ENCODE measurements at places on chromosomes 3 and 15.

DNA sequence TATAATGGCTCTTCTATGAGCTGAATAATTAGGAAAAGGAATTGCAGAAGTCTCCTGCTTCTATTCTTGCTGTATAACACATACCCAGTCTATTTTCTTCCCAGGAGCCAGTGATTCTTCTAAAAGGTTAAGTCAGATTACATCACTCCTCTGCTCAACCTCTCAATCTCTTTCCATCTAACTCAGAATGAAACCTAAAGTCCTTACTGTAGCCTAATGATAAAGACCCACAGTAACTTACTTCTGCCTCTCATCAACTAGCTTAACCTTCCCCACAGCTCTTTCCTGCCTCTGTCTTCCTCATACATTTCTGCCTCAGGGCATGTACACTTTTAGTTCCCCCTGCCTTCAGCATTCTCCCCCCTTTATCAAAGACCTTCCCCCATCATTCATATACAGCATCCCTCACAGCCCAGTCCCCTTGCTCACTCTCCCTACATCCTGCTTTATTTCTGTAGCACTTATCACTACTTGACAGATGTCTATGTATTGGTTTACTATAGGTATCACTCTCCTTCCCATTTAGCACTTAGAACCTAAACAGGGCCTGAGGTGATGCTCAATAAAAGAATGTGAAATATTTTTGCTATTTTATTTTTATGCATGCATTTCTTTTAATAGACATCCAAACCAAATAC, 28.5 kb upstream of the CMTM6 start:
- DNase-seq: no peak

DNA sequence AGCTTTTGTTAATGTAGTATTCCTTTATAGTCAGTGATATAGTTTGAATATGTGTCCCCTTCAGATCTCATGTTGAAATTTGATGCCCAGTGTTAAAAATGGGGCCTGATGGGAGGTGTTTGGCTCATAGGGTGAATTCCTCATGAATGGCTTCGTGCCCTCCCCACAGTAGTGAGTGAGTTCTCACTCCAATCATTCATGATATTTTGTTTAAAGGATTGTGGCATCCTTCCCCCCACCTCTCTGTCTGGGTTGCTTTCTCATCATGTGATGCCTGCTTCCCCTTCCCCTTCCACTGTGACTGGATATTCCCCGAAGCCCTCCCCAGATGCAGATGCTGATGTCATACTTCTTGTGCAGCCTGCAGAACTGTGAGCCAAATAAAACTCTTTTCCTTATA, 649.8 kb upstream of the NR2F2 start:
- DNase-seq: no peak

DNA sequence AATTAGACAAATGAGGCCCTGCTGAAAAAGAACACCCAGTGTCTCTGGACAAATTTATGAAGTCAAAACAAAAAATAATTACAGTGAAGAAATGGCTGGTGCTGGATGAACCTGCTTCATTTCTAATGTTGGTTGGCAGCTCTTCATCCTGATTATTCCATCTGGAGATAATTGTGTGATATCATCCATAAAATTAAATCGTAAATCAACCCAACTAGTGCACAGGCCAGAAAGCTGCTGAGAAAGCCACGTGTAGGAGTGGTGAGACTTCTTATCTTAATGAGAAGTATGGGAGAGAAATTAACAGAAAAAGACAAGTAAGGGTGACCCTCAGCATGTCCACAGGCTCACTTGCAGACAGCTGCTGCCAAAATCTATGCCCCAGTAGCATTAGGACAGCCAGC, 465.2 kb upstream of the TGFBR2 start:
- DNase-seq: no peak

DNA sequence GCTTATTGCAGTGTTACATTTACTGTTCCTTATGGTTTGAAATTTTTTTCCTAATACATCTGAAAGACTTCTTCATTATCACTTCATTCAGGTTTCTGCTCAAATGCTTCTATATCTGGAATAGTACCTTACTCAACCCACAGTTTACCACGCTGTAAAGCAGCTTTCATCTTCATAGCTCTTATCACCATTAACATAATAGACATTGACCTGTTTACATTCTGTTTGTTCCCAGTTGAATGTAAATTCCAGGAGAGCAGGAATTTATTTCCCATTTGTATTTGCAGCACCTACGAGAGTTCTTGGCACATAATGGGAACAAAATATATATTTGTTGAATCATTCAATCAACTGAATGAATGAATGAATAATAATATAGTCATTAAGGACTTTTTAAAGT, 844.6 kb upstream of the ROBO1 start:
- DNase-seq: no peak

- no peak for DNase-seq
These were observed 65.4 kb downstream of the SSR3 start for GRCh38 chr3:156489462-156489911.

GRCh38 chr3:185713015-185713414, 111.8 kb downstream of the IGF2BP2 start:
- DNase-seq: no peak

DNA sequence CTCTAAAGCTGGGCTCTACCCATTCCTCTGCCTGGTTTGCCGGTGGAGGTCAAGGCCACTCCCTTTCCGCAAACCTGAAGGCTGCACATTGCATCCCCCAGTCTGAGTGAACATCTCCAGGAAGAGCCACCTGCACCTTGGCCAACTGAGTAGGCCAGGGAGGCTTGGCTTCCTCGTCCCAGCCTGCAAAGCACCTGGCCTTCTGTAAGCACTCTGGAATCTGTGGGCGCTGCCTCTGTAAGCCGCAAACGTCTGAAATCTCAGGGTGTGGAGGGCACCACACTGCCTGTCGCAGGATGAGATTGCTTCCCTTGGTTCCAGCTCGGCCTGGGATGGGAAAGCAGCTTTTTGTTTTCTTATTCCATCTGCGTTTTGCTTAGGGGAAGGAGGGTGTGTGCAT, 81.3 kb downstream of the SEC22A start:
- DNase-seq: no peak

DNA sequence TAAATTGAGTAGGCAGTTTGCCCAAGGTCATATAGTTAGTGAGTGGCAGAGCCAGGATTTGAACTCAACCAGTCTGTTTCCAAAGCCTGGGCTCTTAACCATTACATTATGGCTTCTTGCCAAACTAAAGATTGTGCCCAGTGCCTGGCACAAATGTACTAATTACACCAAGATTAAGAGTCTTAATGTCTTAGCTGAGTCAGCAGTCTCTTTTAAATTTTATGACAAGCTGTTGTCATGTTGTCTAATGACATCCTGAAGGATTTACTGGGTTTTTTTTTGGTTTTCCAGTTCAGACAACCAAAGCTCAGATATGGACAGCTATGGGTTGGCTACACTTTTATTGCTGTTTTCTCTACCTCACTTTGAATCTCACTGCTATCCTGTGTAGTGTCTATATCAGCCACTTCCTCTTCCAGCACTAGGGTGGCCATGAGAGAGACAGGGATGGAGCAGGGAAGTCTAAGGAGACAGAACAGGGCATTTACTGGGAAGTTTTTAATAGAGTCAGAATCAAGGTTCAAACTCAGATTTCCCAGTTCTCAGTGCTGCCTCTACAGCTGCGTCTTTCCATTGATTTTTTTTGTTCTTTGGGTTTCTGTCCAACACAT, 10.5 kb downstream of the FBXL2 start:
- DNase-seq: no peak

GRCh38 chr3:179981646-179982045, 55.1 kb downstream of the PEX5L start:
- no peak for DNase-seq

DNA sequence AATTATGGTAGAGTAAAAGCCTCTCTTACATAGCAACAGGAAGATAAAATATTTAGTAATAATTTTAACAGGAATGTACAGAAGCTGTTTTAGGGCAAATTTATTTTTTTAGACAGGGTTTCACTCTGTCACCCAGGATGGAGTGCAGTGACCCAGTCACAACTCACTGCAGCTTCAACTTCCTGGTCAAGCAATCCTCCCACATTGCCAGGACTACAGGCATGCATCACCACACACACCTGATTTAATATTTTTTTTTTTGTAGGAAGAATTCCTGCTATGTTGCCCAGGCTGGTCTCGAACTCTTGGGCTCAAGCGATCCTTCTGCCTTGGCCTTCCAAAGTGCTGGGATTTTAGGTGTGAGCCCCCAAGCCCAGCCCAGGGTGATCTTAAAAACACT, 61.1 kb downstream of the PCCB start:
- no peak for DNase-seq

DNA sequence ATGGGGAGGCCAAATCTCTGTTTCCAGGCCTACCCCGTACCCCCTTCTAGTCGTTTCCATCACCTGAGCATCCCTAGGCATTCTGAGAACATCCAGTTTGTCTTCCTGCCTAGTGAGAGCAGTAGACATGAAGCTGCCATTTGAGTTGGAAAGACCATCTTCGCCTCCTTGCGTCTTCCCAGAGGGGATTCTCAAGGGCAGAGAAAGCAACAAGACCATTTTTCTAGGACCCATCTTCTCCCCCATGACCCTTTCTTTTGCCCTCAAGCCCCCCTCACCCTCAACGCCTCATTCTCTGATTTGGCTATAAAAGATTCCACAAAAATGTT, 148.7 kb upstream of the BHLHE40 start:
- DNase-seq: no peak

- DNase-seq: no peak
These were observed 64.8 kb upstream of the UBP1 start for GRCh38 chr3:33505027-33505426.

GRCh38 chr3:123743121-123743520, 141.0 kb downstream of the MYLK start:
- no peak for DNase-seq

DNA sequence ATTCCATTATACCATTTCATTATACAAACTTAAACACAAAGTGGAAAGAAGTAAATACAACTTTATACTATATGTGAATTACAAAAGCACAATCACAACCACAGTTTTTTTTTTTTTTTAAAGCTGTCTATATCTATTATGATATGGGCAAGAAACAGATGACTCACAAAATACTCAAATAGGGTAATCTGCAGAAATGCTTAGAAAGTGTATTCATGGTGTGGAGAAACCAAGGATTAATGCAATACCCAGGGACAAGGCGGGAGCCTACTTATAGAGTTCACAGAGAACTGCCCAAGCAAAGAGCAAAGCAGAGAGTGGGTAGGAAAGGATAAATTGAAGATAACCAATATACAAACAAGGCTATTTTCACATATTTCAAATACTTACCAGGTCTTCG, 332.0 kb downstream of the FHIT start:
- DNase-seq: no peak

- peak; percentile 14 for DNase-seq
These were observed 16.6 kb upstream of the EHHADH start for GRCh38 chr3:185270262-185270955.

DNA sequence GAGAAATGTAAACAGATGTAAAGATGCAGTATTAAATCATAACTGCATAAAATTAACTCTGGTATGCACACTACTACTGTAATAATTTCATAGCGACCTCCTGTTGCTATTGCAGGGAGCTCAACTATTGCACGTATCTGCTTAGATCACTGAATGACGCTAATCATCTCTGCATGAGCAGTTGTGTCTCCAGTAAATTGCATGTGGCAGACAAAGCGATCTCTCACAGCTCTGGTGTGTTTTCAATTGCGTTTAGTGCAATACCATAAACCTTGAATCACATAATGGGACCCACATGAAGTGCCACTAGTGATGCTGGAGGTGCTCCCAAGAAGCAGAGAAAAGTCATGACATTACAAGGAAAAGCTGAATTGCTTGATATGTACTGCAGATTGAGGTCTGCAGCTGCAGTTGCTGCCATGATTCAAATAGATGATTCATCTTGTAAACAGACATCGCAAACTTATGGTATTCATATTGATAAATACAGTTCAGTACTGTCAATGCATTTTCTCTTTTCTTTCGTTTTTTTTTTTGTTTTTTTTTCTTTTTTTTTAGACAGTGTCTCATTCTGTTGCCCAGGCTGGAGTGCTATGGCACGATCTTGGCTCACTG, 30.2 kb upstream of the LCTL start:
- no peak for DNase-seq

DNA sequence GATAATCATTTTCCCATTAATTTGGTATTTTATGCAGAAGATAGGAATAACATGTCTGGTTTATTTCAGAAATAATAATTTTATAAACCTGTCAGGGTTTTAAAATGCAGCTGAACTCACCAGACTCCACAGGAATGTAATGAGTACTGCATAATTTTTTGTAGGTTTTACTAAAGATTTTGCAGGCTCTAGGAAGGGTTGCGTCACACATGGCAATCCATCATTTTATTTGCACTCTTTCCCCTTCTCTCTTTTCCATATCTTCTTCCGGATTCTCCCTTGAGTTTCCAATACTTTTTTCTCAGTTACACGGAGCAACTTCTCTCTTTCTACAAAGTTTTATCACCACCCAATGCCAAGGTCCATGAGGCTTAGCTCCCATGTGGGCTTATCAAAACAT, 234.7 kb downstream of the NFKBIZ start:
- DNase-seq: no peak

DNA sequence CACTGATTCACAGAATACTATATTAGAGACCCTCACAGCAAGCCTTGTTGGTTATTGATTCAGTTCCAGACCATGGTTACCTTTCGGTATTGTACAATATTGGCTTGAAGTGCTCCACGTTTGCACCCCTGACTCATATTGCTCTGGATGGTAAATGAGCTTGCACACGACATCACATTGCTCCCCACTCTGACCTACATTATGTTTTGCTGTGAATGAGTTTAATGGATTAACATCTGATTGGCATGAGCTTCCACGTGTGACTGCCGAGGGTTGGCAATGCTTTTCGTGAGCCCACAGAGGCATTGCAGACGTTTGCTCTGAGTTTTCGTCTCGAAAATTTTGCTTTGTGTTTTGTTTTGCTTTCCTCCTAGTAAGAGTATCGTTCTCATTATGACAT, 225.8 kb upstream of the ICE2 start:
- DNase-seq: peak; percentile 10

GRCh38 chr15:31439328-31439727, 112.7 kb downstream of the KLF13 start:
- peak; percentile 58 for DNase-seq

DNA sequence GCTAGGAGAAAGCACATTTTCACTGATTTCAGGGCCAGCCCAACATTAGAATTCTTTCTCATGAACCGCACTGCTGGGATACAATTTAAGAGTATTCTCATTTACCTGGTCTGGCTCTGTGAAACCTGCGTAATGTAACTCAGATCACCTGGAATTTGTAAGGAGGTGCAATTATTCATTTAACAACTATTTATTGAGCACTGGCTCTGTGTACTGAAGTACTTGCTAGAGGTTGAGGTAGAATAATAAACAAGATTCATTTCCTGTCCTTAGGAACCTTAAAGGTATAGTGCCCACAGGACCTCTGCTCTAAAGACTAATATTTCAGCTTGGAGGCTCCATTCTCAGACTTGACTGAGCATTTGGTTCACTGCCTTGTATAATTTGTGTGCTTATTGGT, 242.2 kb upstream of the ZPLD1 start:
- no peak for DNase-seq

DNA sequence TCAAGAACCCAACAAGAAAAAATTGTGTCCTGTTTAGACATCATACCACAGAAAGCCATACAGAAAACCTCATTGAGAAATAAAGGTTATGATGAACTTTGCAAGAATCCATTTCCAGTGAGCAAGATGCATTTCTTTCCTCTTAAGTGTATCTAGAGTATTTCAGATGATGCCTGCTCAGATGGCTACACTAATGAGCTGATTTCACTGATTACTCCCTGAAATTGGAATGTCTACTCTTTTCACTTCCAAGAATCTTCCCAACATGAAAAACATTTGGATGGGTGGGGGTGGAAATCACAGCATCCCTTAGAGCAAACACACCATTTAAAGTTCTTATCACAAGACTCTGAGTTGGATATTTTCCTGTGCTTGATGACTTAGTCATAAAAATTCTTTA, 41.4 kb upstream of the IL12A start:
- DNase-seq: no peak

All from activated T-cell treated with anti-CD3 and anti-CD28 coated beads, Interleukin-2, amount 50 U/mL, for 72 hours (primary cell).